Stimulated activated CD4-positive, alpha-beta T cell treated with anti-CD3 and anti-CD28 coated beads, Interleukin-2, amount 100 ng/mL, for 24 hours (primary cell): ENCODE measurements at places on chromosomes 6 and 20.

GRCh38 chr20:52748285-52748932, 223.7 kb upstream of the TSHZ2 start:
- no peak for DNase-seq

- no peak for DNase-seq
Observed at GRCh38 chr6:157510323-157511188, 129.6 kb downstream of the ZDHHC14 start.

DNA sequence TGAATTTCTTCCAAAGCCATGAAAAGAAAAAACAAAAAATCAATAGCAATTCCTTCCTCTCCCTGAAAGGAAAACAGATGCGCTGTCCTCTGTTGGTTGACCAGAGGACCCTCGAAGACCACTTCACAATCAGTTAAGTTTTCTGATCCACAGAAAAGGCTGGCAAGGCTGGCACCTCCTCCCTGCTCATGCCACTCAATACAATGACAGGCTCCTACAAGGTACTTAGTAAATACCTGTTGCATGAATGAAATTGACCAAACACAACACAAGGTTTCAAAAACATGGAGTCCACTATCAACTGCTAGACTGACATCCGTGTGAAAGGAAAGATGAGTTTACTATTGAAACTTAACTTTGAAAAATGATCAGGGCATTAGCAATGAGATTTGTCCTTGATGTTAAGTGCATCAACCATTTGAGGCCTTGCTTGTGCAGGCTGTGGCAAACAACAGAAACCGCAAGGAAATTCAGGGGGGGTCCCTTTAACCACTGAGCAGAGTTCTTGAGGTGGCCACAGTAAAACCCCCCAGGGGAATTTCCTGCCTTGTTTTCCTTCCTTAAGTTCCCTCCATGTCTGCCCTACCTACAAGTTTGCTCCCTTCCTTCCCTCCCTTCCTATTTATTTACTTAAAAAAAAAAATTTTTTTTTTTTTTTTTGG, 27.9 kb upstream of the RTF2 start:
- DNase-seq = peak; percentile 56

GRCh38 chr6:22929311-22929985, 360.1 kb downstream of the HDGFL1 start:
- no peak for DNase-seq

DNA sequence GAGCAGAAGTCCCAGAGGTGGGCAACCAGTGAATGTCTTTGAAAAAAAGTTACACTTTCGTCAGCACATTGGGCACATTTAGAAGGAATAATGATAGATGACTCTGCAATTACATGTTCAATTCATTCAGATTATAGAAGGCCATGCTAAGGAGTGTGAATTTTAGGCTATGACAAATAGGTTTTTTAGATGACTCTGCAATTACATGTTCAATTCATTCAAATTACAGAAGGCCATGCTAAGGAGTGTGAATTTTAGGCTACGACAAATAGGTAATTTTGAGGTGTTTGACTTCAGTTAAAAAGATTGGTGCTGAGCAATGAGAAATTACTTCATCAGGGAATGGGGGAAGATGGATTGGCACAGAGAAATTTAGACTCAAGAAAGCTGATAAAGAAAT, 744.9 kb upstream of the MMS22L start:
- no peak for DNase-seq

DNA sequence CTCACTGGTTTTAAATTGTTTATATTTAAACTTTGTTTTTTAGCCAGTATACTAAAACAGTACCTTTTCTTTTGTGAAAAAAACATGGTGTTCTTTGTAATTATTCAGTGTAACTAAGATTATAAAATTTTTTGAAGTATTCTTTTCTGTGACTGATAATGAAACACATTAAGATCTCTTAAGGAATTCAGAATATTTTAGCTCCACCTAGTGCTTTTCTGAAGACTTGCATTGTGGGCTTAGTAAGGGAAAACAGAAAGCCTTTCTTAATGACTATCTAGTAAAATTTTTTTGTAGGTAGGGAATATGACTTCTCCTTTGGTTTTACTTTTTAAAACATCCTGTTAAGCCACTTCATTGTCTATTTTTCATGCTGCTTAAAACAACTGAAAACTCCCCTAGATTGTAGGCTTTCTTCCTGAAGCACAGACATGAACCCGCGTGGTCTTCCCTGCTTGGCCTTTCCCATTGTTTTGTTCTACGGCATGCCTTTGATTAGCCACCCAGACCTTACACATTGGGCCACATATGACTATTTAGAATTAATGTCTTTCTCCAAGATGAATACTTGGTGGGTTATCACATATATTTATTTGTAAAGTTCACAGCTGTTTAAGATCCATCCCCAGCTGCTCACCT, 72.1 kb downstream of the AFDN start:
- no peak for DNase-seq

DNA sequence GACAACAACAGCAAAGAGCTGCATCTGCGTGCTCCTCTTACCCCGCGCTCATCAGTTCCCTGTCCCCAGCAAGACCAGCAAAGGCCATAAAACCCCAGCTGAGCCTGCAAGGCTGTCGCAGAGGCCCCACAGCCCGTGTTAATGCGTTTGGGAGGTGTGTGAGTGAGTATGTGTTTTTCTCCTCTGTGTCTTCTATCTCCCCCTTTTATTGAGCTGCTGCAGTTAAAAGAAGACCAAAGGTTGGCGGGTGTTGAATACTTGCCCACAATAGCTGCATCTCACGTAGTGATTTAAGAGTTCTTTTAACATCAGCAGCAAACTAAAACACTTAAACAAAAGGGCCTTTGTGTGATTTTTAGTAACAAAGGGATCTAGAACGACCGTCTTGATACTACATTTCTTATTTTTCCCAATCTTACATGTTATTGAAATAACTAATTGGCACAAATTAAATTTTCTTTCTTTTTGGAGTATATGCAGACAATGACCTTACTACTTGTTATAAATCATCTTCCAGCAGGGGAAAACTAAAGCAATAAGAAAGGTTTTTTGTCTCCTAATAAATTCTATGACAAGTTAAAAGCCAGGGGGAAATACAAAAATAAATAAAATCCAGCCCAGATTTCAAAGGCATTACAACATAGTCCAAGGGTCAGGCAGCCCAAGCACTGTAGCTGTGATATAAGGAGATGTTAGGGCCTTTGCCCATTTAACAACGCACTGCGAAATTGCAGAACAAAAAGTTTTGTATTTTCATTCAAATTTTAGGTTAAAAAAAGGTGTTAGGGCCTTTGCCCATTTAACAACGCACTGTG, 27.2 kb upstream of the CNKSR3 start:
- DNase-seq = no peak

- no peak for DNase-seq
Observed at GRCh38 chr6:116969211-116969863, 92.3 kb downstream of the RFX6 start.

GRCh38 chr6:80234401-80234800, 127.9 kb downstream of the BCKDHB start:
- no peak for DNase-seq

- DNase-seq = no peak
Observed at GRCh38 chr20:53829724-53830521, 236.3 kb upstream of the ZNF217 start.

GRCh38 chr6:163017801-163018200, 290.0 kb downstream of the PACRG start:
- DNase-seq = no peak
